ENCODE measurements at places on chromosomes 4 and X.

- H3K4me1 ChIP-seq, result no peaks in the 10 kb centered on the region
- H3K27ac ChIP-seq, result no peak overlapping the region
- H3K36me3 ChIP-seq, result no peaks in the 10 kb centered on the region
- DNase-seq, result no peak
- peaks cover 20% of the 10 kb centered on the region for H3K27me3 ChIP-seq
Measured at GRCh38 chr4:150181536-150181935, 103.3 kb downstream of the DCLK2 start.

DNA sequence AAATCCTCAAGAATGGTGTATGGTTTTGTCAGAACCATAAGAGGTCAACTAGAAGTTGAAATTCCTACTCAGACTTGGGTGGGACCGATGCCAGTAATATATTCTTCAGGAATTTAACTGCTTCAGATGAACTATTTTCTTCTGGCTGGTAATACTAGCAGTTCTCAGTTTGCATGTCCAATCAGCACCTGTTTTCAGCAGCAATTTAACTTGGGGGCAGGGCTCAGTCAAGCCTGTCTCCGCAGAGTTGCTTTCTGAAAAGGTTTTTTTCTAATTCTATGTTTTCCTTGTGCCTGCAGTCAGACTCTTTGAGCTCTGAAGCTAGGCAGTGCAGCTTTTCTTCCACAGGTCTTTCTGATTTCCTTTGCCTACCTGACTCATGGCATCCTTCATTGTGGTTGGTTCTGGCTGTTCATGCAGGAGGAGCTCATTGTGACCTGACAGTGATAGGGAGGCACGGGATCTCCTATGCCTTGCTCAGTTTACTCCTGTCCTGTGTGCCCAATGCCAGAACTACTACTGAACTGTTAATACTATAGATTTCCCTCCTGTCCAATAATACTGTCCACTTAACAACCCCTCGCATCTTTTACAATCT, 17.3 kb upstream of the FMR1 start:
- no peak overlapping the region for H3K27ac ChIP-seq
- H3K27me3 ChIP-seq, result peaks cover 3% of the 10 kb centered on the region
- H3K36me3 ChIP-seq, result peaks cover 1% of the 10 kb centered on the region
- no peak for DNase-seq

DNA sequence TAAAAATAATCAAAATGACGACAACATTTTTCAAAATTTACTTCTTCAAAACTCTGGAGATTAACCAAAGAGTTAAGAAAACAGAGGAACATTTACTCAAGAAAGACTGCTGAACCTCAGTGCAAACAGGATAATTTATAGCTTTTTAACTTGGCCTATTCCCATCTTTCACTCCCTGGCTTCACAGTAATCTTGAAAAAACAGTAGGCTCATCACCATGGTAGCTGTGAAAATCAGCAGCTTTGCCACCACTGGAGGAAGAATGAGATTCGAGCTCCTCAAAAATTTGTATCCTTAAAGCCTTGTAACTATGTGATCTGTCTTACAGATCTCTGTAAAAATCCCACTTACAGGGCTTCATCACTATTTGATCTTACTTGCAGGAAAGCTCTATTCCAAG, 447.7 kb upstream of the CTSO start:
- H3K36me3 ChIP-seq, result no peaks in the 10 kb centered on the region
- no peaks in the 10 kb centered on the region for H3K4me1 ChIP-seq
- H3K27ac ChIP-seq, result no peak overlapping the region

DNA sequence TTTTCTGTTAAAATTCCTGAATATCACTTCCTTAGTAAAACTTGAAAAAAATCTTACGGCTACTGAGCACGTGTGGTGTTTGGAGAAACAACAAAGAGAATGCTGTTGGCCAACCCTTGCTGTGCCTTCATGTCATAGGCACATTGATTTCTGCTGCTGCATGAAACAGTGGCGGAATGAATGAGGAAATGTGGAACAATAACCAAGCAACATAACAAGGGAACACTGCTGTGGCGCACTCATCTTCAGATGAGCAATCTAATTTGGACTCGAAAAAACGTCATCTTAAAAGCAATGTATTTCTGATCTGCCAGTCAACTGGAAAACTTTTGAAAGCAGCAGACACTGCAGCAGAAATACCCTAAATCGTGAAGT, 51.4 kb downstream of the PROM1 start:
- no peaks in the 10 kb centered on the region for H3K4me1 ChIP-seq
- DNase-seq, result no peak
- H3K27ac ChIP-seq, result no peak overlapping the region

DNA sequence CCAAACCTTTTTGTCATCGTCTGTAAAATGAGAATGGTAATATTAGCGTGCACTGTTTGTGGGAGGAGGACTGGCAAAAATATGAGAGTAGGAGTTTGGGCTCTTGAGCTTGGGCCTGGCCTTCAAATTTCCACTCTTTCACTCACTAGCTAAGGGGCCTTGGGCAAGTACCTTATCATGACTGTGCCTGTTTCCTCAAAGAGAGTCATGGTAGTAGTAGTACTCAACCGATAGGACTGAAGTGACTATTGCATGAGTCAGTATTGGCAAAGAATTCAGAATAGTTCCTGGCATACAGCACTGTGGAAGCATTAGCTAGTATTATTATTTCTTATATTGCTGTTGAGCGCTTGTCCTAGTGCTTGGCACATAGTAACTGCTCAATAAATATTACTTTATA, 16.0 kb upstream of the RBM3 start:
- no peak for DNase-seq
- no peaks in the 10 kb centered on the region for H3K4me1 ChIP-seq
- H3K27ac ChIP-seq, result peak overlapping the region; percentile 11
- no peaks in the 10 kb centered on the region for H3K27me3 ChIP-seq

DNA sequence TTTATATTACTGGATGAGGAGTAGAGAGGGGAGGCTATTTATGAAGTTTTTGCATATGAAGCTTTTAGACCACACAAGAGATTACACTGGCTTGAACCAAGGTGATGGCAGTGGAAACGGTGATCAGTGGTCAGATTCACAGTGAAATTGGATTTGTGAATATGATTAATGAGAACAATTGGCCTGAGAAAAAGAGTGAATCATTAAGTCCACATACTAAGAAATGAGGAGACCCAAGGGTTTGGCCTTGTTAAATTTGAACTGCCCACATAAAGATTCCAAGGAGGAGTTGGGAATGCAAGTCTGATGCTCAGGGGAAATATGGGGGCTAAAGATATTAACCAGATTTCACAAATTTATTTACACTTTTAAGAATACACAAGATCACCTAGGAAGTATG, 155.3 kb upstream of the ADGRL3 start:
- no peak for DNase-seq
- H3K4me1 ChIP-seq, result no peaks in the 10 kb centered on the region
- H3K36me3 ChIP-seq, result no peaks in the 10 kb centered on the region

- no peak overlapping the region for H3K4me3 ChIP-seq
- H3K36me3 ChIP-seq, result peaks cover 8% of the 10 kb centered on the region
- H3K27me3 ChIP-seq, result no peaks in the 10 kb centered on the region
Measured at GRCh38 chrX:349196-349595, 30.6 kb upstream of the GTPBP6 start.

DNA sequence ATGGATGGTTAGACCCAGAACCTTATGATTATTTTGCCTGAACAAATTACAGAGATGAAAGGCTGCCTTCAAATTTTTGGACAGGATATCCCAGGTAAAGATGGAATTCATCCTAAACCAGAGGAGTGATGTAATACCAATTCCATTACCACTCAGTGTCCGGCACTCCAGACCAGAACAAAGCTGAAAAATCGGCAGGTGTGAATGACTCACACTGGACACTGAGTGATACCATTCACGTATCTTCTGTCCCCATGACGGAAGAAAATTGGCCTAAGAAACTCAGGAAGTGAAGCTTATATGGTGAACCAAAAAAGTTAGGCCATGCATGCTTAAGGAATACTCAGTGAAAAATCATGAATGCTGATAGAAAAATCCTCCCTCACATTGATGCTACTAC, 34.5 kb downstream of the PALLD start:
- no peak for DNase-seq
- peaks cover 9% of the 10 kb centered on the region for H3K27me3 ChIP-seq
- no peaks in the 10 kb centered on the region for H3K36me3 ChIP-seq
- no peak overlapping the region for H3K4me3 ChIP-seq

DNA sequence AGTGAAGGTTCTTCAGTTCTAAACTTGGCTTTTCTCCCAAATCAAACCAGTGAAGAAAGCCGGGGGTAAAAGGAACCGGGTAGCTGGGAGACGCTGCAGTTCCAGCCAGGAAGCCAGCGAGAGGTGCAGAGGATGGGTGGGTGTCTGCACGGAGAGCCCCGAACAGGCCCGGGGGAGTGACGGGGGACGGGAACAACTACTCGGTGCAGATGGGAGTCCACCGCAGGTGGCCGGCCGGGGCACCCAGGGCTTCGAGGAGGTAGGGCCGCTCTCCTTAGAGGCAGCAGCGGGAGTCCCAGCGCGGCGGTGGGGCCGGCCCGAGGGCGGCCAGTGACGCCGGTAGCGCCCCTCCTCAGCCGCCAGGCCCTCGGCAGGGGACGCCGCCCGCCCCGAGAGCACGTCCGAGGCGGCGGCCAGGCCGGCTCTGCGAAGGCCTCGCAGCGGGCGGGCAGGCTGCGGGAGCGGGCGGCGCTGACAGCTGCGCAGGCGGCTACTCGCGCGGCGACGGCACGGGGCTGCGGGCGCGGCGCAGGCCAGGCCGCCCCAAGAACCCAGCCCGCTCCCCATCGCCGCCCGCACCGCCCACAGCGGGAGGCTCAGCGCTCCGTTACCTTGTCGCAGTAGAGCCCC, 449 bp downstream of the FBXL5 start:
- DNase-seq, result no peak
- H3K4me3 ChIP-seq, result peak overlapping the region; percentile 97
- peaks cover 70% of the 10 kb centered on the region for H3K4me1 ChIP-seq
- peak overlapping the region; percentile 96 for H3K27ac ChIP-seq
- H3K27me3 ChIP-seq, result no peaks in the 10 kb centered on the region

DNA sequence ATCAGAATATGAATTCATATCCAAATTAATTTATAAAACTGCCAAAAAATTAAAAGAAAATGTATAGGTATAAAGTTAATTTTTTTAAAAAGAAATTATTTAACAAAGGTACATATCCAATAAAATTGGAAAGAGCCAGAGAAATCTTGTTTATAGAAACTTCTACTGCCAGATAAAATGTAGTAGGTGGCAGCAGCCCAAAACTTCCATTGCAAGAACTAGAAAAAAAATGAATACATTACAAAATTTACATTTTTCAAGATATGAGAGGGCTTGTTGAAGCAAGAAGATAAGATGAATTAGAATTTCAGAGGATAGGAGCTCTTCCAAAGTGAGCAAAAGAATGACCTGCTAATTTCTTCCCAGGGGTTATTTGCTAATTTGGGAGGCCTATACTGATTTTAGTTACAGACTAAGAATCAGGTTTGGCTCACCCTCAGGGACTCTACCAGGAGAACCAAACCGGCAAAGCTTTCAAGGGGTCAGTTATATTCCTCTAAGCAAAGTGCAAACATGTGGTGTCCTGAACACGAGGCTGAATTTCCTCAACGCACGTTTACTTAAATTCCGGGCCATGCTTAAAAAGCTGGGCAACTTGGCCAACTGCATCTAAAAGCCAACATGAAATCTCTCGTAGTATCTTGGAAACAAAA, 17.5 kb downstream of the ANKRD50 start:
- no peak overlapping the region for H3K4me3 ChIP-seq
- DNase-seq, result no peak
- no peaks in the 10 kb centered on the region for H3K27me3 ChIP-seq
- H3K27ac ChIP-seq, result no peak overlapping the region
- no peaks in the 10 kb centered on the region for H3K4me1 ChIP-seq

- no peaks in the 10 kb centered on the region for H3K4me1 ChIP-seq
- no peaks in the 10 kb centered on the region for H3K36me3 ChIP-seq
- H3K27ac ChIP-seq, result no peak overlapping the region
- no peak for DNase-seq
- H3K4me3 ChIP-seq, result no peak overlapping the region
Measured at GRCh38 chr4:94746746-94747145, 11.0 kb upstream of the BMPR1B start.

GRCh38 chr4:73139991-73140390, 70.5 kb upstream of the COX18 start:
- H3K27me3 ChIP-seq, result no peaks in the 10 kb centered on the region
- no peak overlapping the region for H3K27ac ChIP-seq
- DNase-seq, result no peak
- H3K4me3 ChIP-seq, result no peak overlapping the region
- peaks cover 28% of the 10 kb centered on the region for H3K36me3 ChIP-seq

- DNase-seq, result no peak
- peaks cover 7% of the 10 kb centered on the region for H3K4me1 ChIP-seq
- H3K4me3 ChIP-seq, result no peak overlapping the region
- no peaks in the 10 kb centered on the region for H3K27me3 ChIP-seq
- no peaks in the 10 kb centered on the region for H3K36me3 ChIP-seq
Measured at GRCh38 chrX:120356084-120356483, 5.8 kb upstream of the ATP1B4 start.

GRCh38 chr4:2574863-2575262, 38.4 kb downstream of the FAM193A start:
- H3K27me3 ChIP-seq, result no peaks in the 10 kb centered on the region
- H3K4me1 ChIP-seq, result peaks cover 42% of the 10 kb centered on the region
- H3K4me3 ChIP-seq, result no peak overlapping the region
- H3K27ac ChIP-seq, result no peak overlapping the region
- H3K36me3 ChIP-seq, result peaks cover 16% of the 10 kb centered on the region

GRCh38 chrX:31178769-31179125, 106.9 kb upstream of the FTHL17 start:
- no peaks in the 10 kb centered on the region for H3K36me3 ChIP-seq
- H3K4me1 ChIP-seq, result no peaks in the 10 kb centered on the region
- no peaks in the 10 kb centered on the region for H3K27me3 ChIP-seq
- H3K27ac ChIP-seq, result no peak overlapping the region

DNA sequence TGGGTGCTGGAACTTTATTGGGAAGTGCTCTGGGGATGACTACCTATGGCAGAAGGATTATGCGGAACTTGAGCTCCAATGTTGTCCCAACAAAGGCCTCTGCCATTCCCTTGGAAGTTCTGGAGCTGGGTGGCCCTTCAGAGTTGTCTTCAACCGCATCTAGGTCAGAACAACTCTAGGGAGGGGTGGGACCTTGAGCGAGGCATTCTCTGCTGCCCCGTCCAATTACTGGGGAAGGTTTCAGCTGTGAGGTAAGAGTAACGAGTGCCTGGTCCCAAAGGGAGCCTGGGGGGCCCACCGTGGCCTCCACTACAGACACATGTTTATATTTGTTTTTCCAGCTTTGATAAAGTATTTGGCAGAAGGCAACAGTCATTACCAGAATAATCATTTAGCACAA, 79.4 kb downstream of the MAOA start:
- no peaks in the 10 kb centered on the region for H3K36me3 ChIP-seq
- H3K4me3 ChIP-seq, result no peak overlapping the region
- H3K27me3 ChIP-seq, result no peaks in the 10 kb centered on the region

DNA sequence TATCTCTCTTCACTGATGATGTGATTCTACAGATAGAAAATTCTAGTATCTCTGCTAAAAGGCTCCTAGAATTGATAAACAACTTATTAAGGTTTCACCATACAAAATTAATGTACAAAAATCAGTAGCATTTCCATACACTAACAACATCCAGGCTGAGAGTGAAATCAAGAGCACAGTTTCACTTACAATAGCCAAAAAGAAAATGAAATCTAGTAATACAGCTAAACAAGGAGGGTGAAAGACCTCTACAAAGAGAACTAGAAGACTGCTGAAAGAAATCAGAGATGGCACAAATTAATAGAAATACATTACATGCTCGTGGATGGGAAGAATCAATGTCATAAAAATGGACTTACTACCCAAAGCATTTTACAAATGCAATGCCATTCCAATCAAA, 751.9 kb downstream of the FSTL5 start:
- no peak overlapping the region for H3K27ac ChIP-seq
- no peak overlapping the region for H3K4me3 ChIP-seq
- H3K27me3 ChIP-seq, result no peaks in the 10 kb centered on the region
- no peak for DNase-seq
- H3K36me3 ChIP-seq, result no peaks in the 10 kb centered on the region

Data from activated naive CD8-positive, alpha-beta T cell treated with anti-CD3 and anti-CD28 coated beads for 36 hours (primary cell).